ENCODE measurements at places on chromosomes 5 and 9.

DNA sequence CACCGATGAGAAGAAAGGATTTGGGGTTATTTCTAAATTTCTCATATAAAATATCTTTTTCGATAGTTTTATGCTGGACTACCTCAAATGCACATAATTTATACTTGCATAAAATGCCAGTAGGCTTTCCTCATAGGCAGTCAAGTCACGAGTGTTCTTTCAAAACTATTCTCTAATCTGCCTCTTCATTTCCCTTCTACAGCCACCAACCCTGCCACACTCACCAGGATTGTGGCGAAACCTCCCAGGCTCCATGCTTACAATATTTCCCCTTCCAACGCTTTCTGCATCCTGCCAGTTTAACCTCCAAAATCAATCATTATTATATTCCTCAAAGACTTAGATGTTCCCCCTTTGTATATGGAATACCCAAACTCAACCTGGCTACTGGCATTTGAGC is 65.4 kb downstream of the FRMD3 start:
- no peak for DNase-seq

DNA sequence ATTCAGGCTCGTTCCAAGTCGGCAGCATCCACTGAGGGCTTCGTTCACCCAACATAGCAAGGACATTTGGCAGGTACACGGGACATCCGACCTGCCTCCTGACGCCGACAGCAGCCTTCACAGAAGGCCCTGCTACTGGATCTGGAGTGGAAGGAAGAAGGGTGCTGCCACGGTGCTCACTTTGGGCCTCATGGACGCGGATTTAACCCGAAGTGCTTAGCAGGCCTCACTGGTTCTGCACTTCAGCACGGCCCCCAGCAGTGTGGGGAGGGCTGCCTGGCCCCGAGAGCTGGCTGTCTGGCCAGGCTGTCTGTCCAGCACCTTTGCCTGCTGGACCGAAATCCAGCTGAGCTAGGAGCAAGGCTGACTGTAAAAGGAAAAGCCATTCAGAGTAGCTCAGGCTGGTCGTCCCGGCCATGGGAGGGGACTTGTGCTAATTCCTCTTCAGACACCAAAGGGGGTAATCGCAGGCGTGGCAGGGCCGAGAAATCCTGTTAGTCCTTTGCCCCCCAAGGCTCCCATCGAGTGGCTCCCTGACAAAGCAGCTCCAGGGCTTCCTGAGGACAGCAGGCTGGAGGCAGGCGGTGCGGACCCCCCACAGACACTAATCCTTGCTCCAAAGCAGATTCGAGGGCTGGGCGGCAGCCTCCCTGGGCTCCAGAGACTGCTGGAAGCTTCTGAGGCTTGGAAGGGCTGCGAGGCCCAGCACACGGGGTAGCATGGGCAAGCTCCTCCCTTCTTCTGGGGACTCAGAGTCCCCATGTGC is 11.1 kb upstream of the RXRA start:
- no peak for DNase-seq

DNA sequence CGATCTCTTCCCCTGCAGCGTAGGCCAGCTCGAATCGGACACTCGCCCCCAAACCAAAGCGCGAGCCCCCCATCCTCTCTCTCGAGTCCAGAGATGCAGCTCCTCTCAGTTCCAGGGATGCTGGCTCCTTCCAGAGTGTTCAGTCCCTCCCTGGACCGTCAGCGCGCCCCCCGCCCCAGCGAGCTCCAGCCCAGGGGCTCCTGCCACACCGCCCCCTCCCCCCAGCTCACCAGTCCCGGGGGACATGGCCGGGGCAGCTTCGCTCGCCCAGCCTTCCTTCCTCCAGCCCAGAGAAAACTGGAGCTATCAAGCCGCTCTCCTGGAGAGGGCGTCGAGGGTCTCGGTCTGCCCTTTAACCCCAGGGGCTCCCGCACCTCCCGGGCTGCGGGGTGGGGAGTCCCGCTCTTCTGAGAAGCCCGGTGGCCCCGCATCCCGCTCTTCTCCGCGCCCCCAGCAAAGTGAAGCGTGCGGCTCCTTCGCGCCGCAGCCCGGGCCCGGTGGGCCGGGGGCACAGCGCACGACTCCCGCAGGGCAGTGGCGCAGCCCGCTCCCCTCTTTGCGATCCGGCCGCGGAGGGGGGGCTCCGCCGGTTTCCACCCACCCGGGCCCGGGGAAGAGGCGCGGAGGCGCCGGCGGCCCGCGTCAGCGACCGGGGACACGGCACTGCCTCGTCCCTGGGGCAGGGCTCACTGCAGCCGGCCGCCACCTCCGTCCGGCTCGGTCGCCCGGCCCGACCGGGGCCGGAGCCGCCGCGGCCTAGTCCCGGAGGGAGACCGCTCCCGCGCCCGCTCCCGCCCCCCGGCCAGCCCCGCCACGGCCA is 587 bp downstream of the MIER3 start:
- peak; percentile 28 for DNase-seq

- no peak for DNase-seq
Measured at GRCh38 chr5:91024206-91024605, 358.9 kb downstream of the ARRDC3 start.

DNA sequence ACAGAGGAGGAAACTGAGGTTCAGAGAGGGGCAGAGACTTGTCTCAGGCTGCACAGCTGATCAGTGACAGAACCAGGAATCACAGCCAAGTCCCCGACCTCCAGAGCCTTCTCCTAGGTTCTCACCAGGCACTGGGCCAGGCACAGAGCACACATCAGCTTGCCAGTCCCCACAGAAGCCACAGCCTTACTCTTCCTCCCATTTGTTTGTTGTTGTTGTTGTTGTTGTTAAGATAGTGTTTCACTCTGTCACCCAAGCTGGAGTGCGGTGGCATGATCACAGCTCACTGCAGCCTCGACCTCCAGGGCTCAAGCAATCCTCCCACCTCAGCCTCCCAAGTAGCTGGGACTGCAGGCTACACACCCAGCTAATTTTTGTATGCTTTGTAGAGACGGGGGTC is 41.4 kb downstream of the NAIF1 start:
- no peak for DNase-seq

- DNase-seq = no peak
Measured at GRCh38 chr5:31401691-31402090, 130.2 kb downstream of the DROSHA start.

GRCh38 chr5:127076315-127077129 is 3.2 kb upstream of the C5orf63 start:
- DNase-seq = peak; percentile 29

DNA sequence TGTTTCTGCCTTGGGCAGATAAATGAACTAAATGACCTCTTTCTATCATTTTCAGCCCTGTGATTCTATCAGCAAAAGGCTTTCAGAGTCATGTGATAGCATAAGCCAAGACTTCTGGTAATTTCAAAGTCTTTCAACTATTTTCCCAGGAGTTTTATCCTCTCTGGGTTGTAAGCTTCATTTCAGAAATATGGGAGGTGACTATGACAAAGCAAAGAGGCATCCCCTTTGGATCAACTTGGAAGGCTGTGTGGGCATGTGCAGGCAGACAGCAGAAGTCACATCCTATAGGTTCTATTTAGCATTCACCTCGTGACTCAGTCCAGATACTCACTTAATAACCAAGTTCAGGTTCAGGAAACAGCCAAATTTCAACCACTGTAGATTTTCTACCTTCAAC is 149.0 kb upstream of the FST start:
- DNase-seq = no peak

DNA sequence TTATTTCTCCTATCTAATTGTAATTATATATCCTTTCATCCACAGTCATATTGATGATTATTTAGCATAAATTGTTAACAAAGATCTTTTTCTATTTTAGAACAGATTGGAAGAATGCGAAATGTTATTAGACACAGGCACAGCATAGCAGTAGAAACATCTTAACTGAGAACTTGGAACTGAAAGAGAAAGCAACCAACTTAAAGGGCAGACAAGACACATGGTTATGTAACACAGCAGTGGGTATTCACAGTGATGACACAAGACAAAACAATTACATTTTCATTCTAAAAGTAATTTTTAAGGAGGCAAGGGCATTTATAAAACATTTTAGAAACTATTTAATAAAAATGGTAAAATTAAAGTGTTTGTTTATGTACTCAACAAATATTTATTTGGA is 57.7 kb upstream of the MEF2C start:
- DNase-seq = no peak

DNA sequence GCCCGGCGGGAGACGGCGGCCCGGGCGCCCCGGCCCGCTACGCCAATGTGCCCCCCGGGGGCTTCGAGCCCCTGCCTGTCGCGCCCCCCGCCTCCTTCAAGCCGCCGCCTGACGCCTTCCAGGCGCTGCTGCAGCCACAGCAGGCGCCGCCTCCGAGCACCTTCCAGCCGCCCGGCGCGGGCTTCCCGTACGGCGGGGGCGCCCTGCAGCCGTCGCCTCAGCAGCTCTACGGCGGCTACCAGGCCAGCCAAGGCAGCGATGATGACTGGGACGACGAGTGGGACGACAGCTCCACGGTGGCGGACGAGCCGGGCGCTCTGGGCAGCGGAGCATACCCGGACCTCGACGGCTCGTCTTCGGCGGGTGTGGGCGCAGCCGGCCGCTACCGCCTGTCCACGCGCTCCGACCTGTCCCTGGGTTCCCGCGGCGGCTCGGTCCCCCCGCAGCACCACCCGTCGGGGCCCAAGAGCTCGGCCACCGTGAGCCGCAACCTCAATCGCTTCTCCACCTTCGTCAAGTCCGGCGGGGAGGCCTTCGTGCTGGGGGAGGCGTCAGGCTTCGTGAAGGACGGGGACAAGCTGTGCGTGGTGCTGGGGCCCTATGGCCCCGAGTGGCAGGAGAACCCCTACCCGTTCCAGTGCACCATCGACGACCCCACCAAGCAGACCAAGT is 723 bp downstream of the SNX18 start:
- no peak for DNase-seq

DNA sequence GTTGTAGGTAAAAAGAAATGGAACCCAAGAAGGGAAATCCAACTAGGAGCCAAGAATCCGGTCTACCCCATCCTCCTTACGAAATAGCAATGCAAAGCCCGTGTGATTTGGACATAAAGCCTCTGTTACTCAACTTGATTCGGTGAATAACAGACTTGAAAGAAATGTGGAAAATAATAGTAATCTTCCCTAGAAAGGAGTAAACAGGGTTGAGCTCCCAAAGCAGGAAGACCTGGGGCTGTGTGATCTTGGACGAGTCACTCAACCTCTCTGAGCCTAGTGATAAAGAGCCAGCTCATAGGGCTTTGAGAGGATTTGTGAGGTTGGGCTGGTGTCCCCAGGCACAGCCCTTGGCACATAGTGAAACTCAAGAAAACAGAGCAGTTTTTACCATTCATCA is 42.7 kb upstream of the IL17B start:
- no peak for DNase-seq

- no peak for DNase-seq
Measured at GRCh38 chr5:74643111-74643562, 2.6 kb upstream of the ENC1 start.

DNA sequence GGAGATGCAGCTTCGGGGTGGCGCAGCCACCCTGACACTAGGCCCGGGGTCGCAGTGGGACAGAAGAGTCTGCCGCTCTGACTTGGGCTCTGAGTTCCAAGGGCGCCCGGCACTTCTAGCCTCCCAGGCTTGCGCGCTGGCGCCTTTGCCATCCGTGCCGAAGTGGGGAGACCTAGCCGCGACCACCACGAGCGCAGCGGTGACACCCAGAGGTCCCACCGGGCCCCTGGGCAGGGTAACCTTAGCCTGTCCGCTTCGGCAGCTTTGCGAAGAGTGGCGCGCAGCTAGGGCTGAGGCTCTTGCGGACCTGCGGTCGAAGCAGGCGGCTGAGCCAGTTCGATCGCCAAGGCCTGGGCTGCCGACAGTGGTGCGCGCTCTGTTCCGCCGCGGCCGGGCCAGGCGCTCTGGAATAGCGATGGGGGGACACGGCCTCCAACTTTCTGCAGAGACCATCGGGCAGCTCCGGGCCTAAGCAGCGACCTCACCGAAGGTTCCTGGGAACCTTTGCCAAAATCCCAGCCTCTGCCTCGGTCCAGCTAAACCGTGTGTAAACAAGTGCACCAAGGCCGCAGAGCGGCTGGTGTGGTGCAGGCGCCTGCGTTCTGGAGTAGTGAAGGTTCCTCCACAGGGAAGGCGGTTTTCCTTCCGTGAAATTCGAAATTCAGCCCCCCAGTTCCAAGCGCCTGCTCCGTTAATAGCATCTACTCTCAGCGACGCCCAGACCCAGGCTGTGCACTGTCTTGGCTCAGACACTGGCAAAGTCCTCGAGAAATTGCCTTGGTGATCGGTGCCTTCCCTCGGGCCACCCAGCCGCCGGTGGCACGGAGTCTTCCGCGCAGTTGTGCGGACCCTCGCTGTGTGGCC is 7.4 kb downstream of the TLX3 start:
- no peak for DNase-seq

DNA sequence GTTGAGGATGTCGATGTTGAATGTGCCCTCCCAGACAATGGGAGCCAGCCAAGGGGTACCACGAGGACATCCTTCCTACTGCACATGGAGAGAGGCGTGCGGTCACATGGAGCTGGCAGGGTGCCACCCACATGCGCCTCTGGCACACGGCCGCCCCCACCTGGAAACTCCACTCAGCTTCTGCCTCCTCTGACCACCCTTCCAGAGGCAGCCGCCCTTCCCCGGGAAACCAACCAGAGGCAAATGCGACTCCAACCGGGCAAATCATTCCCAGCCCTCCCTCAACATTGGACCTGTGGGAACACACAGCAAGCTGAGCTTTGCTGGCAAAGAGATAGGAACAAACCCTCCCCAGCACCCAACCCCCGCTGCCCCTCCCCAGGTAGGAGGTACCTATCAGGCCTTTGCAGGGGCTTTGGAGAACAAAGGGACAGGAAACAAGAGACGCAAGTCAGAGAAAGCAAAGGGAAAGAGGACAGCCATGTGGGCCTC is 17.5 kb downstream of the ABO start:
- DNase-seq = no peak

DNA sequence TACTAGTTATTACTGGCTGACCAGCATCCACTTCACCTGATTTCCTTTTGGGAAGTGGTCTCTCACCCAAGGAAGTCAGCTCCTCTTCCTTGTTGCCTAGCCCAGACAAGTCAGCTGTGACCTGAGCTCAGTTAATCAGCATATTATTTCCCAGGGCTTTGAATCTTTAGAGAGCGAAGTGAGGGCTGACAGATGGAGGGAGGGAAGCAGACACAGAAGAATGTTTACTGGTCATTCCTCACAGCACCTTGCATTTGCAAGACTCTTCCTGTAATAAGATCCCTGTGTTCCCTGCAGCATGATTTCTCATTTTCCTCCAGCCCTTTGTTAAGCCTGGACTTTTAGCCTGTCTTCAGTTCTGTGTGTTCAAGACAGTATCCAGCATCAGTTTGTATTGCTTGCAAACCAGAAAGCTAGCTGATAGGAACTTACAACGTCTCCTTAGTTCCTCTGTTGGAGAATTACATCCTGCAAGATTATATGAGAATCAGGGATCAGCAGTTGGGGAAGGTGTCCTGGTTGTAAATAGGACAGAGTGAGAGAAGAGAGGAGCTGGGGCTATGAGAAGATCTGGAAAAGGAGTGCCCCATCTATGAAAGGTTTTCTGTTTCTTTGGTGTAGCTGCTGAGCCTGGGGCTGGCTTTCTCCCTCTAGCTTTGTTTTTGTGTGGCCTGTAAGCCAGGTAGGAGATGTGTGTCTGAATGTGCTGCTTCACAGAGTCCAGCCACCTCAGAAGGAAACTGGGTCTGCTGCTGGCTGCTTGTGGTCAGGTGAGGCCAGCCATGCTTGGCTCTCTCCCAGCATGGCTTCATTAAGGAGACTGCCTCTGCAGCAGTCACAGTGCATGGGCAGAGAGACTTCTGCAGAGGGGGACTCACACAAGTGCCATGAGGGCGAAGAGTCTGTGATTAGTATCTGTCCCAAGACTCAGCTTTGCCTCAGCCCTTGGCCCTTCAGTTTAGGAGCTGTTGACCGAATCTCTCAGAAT is 50.3 kb downstream of the MAN2A1 start:
- no peak for DNase-seq
